ENCODE measurements at places on chromosomes 7 and 10. TPM values are rescaled to one million over a fixed set of nuclear protein-coding genes. Genes with fewer than 3 reads are reported as not detected.

GDF10 gene
- total RNA-seq: not detected

RRP12 gene
- 13.4 TPM for total RNA-seq

LRRTM3 gene
- not detected for total RNA-seq

CXCL12 gene
- total RNA-seq: 30.3 TPM

SLC18A3 gene
- not detected for total RNA-seq

POLD2 gene
- 193 TPM for total RNA-seq

EN2 gene
- not detected for total RNA-seq

CLCN1 gene
- total RNA-seq: not detected
